Right renal cortex interstitium (tissue), 3 donors: ENCODE measurements at places on chromosomes 5 and 9.

GRCh38 chr9:132575005-132575609, 7.3 kb upstream of the BARHL1 start:
- DNase-seq: no peak

- DNase-seq: no peak
Observed at GRCh38 chr9:132472199-132472598, 62.2 kb downstream of the CFAP77 start.

GRCh38 chr5:72271702-72272101, 48.3 kb downstream of the MRPS27 start:
- DNase-seq: no peak

DNA sequence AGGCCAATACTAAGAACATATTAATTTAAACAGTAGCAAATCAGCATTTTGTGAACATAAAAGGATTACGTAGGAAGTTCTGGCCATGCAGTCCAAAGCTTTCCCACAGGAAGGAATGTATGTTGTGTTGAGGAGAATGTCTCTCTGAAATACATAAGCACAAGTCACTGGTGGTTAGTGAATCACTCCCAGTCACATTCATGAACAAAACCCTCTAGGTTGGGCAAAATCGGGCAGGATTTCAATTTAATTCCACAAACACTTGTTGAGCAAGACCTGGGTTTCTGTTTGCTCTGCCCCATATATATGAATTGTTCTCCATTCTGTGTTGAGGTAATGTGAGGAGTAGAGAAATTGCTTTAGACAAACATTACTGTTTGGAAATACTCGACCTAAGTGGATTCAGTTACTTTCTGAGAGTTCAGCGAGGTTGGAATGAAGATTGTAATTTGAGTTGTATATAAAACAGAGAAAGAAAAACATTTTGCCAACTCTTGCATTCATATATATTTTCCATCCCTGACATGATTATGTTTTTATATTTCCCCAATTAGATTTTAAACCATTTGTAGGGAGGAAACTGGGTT, 127.6 kb upstream of the RPS23 start:
- DNase-seq: no peak
